ENCODE measurements at places on chromosomes 5 and 9.

- DNase-seq: no peak
Measured at GRCh38 chr5:98128271-98128670, 645.2 kb upstream of the RGMB start.

GRCh38 chr5:42064821-42065220 is 139.7 kb downstream of the FBXO4 start:
- no peak for DNase-seq

GRCh38 chr9:73951147-73951546 is 546.0 kb upstream of the RORB start:
- no peak for DNase-seq

DNA sequence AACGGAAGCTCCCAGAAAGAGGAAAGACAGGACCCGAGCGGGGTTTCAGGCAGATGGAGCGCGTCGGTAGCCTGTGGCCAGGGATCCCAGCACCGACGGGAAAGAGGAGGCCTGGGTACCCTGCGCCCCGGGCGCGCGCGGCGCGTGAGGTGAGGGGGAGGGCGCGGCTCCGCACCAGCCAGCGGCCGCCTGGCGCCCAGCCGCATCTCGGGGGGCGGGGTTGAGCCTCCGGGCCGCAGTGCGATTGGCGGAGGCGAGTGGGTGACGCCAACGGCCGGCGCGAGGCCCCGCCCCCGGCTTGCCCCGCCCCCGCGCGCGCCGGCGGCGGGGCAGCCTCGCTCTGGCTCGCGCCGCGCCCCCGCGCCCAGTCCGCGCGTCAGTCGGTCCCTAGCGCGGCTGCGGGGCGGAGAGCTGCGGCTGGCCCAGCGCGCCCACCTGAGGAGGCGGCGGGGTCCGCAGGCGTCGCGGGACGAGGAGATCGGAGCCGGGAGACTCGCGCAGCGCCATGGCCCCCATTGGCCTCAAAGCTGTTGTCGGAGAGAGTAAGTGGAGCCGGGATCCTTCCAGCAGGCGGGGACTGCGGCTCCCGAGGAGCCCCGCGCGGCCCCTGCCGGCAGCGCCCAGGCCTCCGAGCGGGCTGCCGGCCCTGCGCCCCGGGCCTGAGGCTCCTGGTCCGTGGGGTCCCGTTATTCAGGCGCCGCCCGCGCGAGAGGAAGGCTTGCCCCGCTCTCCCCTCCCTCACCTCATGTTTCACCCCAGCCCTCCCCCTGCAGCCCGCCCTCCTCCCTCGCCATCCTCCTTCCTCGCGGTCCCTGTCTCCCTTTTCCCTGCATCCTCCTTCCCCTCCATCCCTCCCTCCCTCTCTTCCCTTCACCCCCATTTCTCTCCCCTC is at the start of gene STXBP1:
STXBP1 (plus strand) TSS at position 379 of the 892 bp plus-strand sequence; CDS start at position 506, 127 bp downstream.
- peak; percentile 91 for DNase-seq

DNA sequence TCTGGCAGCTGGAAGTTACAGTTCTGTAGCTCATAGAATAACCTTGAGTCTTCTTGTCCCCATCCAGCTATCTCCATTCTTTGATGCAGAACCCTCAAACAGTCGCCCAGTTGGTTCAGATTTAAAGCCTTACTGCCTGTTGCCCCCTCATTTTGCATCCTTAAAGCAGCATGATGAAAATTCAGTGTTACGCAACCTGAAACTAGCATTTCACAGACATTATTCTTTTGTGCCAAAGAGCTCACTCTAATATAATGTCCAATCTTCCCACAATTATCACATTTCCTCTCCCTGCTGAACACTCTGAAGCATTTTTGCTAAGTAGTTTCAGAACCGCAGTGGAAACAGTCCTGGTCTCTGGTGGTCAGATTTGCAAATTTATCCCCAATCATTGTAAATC is 318.0 kb downstream of the PSAT1 start:
- no peak for DNase-seq

DNA sequence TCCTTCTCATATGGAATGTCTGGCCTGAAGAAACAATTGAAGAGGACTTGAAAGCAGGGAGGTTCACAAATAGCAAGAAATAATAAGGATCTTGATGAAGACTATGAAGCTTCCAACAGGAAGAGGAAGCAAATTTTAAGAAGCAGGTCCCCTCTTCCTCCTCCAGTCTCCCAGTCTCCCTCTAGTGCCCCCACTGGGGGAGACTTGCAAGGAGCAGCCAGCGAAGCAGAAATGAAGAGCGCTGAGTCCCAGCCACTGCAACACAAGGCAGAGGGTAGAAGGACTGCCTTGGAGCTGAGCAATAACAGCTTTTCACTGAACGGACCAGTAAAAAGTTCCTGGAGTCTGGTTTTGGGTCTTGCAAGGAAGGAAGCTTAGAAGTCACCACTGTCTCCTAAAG is 32.6 kb upstream of the ACO1 start:
- DNase-seq: no peak

Data from left cardiac atrium (tissue), 4 donors.